AG10803 (cell line): ENCODE measurements at places on chromosomes 11 and 22.

DNA sequence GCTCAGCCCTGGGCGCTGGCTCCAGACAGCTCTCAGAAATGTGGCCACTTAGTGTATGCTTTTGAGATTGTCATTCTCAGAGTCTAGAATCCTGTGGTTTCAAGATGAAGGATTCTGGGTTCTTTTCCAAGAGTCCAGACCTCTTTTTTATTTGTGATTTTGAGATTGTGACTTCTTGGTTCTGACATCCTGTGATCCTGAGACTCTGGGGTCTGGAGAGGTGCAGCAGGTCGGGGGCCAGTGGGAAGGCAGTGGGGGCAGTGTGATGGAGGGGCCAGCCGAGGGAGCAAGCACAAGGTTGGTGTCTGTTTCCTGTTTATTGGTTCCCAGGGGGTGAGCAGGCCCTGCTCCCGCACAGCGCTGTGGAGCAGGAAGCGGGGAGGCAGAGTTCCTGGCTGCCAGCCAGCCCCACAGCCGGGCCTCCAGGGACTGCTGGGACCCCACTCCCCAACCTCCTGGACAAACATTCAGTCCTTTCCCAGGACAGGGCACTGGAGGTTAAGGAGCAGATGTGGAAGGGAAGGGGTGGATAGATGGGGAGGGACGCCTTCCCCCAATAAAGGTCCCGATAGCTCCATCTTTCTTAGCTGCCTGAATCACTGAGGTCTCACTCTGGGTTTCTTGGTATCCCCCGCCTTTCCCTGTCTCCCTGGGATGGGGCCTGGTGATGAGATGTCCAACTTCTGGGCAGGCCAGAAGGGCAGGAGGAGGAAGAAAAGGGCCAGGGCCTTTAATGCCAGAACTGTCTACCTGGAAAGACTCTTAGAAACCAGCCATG is 13.7 kb downstream of the ARHGEF17 start:
- peak; percentile 65 for DNase-seq

GRCh38 chr11:29282088-29282487 is 734.7 kb downstream of the KCNA4 start:
- peak; percentile 88 for DNase-seq

DNA sequence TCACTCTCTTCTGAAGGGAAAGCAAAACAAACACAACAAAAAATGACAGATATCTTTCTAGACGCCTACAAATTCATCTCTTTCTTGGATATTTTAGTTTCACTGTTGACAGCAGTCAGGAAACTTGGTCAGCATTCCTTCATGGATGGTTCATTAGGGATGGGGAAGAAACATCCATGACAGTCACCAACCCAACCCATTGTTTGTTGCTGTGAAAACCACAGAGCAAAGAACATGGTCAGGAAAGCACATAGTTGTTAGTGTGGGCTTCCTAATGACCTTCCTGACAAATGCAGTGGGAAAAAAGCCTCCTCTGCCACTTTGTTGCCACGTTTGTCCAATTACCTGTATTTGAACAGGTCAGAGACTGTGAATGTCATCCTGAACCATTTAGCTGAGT is 139.8 kb upstream of the SNX19 start:
- no peak for DNase-seq

- DNase-seq: peak; percentile 19
Measured at GRCh38 chr22:17120281-17120680, 879 bp downstream of the TMEM121B start.
